ENCODE measurements at places on chromosomes 2 and 18.

- ATAC-seq = no peak
These were observed 129.0 kb downstream of the CABYR start for GRCh38 chr18:24267878-24268277.

DNA sequence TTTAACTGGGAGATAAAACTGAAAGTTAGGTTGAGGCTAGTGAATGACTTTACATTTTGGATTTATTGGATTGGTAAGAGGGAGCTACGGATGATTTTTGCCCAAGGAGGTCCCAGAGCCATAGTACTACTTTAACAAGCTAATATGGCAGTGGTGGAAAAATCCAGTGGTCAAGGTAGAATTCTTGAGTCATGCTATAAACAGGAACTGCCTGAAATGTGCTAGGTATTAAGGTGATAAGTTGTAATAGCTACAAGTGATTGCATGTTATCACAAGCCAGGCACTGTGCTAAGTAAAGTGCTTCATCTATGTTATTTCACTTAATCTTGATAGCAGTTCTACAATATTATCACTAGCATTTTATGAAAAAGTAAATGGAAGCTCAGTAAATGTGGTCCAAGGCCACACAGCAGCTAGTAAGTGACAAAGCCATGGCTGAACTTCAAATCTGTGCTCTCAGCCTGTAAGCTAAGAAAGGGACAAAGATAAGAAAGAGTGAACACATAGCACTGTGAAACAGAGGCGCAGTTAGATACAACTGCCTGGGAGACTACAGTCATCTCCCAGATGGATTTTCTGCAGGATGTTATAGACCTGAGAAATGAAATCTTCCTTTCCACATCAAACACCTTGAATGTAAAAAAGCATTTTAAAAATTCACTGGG is 469.6 kb downstream of the TGIF1 start:
- no peak for ATAC-seq

DNA sequence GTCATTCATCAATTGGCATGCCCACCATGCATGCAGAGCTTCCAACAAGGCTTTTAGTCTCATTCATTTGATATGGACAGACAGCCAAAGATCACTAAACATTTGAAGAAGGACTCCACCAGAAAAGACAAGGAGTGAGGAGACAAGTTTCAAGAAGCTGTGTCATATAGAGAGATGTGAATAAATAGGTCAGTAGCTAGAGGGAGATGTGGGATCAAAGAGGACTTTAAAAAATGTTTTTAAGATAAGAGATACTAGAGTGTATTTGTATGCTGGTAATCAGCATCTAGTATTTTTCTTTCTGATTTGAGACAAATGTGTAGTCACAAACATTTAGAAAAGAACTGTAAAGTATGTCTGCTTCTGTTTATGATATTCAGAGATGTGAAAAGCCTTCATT is 48.5 kb downstream of the ANTXR1 start:
- no peak for ATAC-seq

- ATAC-seq = no peak
These were observed 1074.2 kb upstream of the ZEB2 start for GRCh38 chr2:145593991-145594614.

DNA sequence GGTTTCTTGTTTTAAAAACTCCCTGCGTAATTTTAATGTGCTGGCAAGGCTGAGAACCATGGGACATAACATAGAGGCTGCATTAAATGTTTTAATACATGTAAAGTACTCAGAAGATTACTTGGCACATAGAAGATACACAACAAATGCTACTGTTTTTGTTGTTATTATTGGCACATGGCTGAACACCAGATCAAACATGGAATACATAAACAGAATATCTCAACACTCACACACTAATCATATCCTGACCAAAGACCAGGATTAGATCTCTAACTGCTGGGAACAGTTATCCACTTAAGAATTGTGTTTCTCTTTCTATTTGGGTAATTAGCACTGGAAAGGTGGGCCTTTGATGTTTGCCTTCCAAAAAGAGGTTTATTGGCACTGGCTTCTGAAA is 69.3 kb downstream of the KCNE4 start:
- ATAC-seq = no peak

- peak; percentile 76 for ATAC-seq
These were observed at the start of gene ASTL for GRCh38 chr2:96138179-96139145. Gene ASTL (minus strand): TSS chr2:96138502. CDS start chr2:96138436, 66 bp downstream.

DNA sequence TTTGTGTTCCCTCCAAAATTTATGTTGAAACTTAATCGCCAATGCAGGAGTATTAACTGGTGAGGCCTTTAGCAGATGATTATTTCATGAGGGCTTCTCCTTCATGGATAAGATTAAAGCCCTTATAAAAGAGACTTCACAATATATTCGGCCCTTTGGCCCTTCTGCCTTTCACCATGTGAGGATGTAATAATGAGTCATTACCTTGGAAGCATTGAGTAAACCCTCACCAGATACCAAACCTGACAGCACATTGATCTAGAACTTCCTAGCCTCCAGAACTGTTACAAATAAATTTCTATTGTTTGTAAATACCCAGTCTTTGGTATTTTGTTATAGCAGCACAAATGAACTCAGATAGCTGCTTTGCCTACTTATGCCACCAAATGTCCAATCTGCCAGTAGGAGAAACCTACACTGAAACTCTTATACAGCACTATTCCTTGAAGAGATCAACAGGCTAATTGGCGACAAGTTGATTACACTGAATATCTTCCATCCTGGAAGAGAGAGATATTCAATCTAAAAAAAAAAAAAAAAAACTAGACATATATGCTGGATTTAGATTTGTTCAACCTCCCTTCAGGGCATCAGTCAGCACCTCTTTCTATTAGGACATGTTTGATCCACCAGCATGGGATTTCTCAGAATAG is 125.9 kb upstream of the COL5A2 start:
- ATAC-seq = no peak

GRCh38 chr2:225104321-225104720 is 62.1 kb upstream of the DOCK10 start:
- ATAC-seq = no peak

DNA sequence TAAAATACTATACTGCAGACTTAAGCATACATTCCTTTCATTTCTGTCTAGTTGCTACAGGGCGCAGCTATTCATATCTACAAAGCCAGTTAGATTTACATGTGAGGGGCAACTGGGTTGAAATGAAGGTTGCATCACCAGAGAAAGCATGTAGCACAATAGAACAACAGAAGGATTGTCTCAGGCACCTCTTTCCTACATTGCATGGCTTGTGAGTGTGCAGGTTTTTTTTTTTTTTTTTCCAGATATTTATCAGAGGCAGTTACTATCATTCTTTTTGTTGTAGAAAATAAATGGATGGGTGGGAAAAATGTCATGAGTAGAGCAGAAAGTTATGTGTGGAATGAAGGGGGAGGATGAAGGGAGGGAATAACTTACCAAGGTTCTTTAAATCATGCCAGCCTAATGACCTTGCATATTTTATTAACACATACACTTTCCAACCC is 86.8 kb downstream of the ERBB4 start:
- no peak for ATAC-seq

DNA sequence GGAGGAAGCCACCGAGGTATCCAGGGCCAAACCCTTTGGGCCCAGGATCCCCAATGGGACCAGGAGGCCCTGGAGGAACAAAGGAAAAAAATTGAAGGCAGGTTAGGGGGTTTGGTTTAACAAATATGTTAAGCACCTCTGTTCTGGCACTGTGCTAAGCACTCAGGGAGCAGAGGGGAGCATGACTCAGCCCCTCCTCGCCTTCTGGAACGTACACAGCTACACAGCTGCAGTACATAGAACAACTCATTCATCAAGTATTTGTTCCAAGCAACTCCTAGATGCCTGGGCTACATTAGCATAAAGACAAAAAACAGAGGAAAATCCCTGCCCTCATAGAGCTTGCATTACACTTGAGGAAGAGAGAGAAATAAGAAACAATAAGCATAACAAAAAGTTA is 153.6 kb downstream of the COL4A4 start:
- no peak for ATAC-seq

DNA sequence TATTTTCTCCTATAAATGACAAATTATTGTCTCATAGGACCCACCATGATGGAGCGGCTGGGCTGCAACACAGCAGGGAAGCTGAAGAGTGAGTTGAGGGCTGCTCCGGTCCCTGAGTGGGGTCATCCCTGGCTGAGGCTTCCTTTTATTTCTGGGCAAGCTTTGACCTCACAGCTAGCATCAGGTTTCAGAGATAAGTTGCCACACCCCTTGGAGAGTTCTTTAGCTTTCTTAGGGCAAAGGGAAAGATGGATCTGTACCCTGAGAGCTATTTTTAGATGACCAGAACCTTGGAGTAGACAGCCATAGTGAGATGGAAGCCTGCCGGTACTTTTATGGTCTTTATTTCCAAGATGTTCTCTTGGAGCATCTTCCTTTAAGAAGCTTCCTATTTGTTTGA is 11.5 kb downstream of the MYL1 start:
- no peak for ATAC-seq

DNA sequence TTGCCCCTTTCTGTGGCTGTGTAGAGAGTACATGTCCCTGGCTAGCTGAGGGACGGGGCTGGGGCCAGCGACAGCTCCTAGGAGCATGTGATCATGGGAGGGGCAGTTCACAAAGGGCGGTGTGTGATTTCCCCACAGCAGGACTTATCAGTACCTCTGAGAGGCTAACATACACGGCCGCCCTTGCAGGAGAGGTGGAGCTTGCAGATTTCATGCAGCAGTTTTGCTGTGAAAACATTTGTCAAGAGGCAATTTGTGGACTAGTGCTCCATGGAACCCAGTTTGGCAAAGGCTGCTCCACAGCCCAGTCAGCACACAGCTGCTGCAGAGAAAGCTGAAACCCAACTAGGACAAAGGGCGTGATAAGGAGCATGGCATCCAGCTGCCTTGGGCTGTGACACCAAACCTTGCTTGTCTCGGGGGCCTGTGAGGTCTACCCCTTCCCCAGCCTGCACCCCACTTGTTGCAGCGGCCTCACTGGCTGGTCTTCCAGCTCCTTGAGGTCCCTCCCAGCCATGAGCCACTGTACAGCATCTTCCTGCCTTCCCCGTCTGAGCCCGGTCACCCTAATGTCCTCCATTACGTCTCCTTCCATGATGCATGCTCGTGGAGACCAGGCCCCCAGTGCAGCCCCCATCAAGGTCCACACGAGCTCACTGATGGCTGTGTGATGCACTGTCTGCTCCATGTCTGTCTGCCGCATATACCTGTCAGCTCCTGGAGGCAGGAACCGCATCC is 121.4 kb upstream of the HDAC4 start:
- no peak for ATAC-seq

DNA sequence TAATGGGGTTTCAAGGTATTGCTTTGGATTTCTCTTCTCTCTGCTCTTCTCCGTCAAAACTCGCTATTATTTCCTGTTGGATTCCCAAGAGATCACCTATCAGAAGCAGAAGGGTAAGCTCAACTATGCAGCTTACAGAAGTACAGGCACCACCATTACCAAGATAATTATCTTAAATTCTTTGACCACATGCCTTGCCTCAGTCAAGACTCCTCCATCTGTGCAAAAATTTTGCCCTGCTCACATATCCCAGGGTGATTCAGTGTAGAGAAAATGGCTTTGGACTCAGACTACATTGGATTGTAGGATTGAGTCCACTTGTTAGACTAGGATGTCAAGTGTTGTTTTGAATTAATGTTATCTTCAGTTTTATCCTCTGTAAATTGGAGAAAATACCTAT is 698.7 kb downstream of the TDRD15 start:
- no peak for ATAC-seq

GRCh38 chr2:145007093-145007959 is 487.4 kb upstream of the ZEB2 start:
- peak; percentile 31 for ATAC-seq

GRCh38 chr2:143928613-143929012 is 591.3 kb downstream of the ZEB2 start:
- ATAC-seq = no peak

GRCh38 chr2:221129657-221130056 is 442.4 kb downstream of the EPHA4 start:
- no peak for ATAC-seq

GRCh38 chr2:108080177-108080576 is 93.9 kb downstream of the SLC5A7 start:
- ATAC-seq = no peak

GRCh38 chr18:34709104-34709503 is 994 bp upstream of the DTNA start:
- ATAC-seq = no peak

- no peak for ATAC-seq
These were observed 2.8 kb downstream of the KYNU start for GRCh38 chr2:142880279-142880678.

- ATAC-seq = no peak
These were observed 65.0 kb downstream of the TCF4 start for GRCh38 chr18:55523001-55523400.

DNA sequence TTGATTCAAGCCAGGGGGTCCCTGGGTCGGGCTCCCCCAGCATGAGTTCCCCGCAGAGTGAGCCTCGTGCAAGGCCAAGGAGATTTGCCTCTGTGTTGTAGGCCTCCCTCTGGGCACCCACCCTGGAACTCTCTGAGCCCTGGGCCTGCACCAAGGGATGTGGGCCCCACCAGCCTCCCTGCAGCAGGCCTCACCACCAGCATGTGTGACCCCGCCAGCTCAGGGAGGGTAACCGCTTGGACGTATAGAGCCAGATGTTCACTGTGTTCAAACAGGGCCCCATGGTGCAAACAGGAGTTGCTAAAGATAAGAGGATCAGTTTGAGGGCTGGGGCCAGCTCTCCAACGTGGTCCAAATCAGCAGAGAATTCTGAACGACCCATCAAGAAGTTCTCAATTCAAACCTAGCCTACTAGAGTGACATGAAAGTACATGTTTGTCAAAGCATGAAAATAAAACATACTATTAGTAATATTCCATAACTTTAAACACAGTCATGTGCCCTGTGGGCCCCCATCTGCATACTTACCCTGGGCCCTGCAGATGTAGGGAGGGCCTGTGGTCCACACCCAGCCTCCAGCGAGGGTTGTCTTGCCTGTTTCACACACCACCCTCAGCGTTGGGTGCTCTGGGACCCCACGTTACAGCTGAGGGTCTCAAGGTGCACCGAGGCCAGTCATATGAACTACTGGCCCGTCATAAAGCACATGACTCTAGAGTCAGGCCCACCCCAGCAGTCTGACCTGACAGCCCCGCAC is 5.5 kb upstream of the TUBB6 start:
- ATAC-seq = peak; percentile 6

DNA sequence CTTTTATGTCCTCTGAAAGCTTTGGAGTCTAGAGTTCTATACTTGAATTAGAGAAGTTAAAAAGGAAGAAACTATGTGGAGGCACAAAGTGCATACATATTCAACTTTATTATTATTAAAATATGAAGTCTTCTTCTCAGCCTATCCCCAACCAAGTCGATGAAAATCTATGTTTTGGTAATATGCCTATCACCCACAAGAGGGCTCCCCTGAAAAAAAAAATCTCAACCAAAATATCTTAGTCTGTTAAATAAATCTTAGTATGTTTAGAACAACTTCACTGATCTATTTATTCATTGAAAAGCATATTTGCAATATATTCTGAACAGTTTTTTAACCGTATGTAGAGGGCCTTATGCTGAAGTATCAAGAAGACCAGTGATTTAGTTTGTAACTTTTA is 804.5 kb downstream of the TDRD15 start:
- ATAC-seq = no peak

GRCh38 chr18:49813069-49813318 is 339 bp downstream of the ACAA2 start:
- ATAC-seq = peak; percentile 25

GRCh38 chr2:168694866-168695265 is 107.6 kb upstream of the NOSTRIN start:
- ATAC-seq = no peak
